ENCODE measurements at places on chromosomes 16 and 17.

DNA sequence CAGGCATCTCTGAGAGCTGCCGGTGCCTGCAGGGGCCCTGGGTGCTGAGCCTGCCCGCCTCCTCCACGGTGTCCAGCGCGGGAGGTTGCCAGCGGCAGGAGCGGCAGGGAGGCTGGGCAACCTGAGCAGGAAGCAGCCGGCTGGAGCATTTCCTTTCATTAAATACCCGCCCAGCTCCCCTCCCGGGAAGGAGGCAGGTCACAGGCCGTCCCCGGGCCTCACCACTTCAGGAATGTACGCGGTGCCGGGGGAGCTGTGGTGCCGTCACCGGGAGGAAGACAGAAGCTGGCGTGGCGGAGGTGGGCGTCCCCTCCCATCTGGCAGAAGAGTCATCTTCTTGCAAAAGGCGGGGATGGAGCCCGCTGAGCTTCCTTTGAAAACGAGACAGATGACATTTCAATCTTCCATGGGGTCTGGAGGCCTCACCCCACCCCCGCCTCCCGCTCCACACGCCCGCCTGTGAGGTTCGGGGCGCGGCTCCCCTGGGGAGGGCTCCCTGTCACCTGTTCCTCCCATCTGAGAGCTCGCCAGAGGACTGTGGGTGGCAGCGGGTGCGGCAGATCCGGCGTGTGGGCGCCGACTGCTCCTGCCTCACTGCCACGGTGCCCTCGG, 16.0 kb downstream of the SOX8 start:
- H3K27me3 ChIP-seq = peaks cover 3% of the 10 kb centered on the region
- no peaks in the 10 kb centered on the region for H3K36me3 ChIP-seq
- H3K27ac ChIP-seq = no peak overlapping the region
- H3K4me1 ChIP-seq = no peaks in the 10 kb centered on the region
- DNase-seq = peak; percentile 16
- no peak overlapping the region for H3K4me3 ChIP-seq

DNA sequence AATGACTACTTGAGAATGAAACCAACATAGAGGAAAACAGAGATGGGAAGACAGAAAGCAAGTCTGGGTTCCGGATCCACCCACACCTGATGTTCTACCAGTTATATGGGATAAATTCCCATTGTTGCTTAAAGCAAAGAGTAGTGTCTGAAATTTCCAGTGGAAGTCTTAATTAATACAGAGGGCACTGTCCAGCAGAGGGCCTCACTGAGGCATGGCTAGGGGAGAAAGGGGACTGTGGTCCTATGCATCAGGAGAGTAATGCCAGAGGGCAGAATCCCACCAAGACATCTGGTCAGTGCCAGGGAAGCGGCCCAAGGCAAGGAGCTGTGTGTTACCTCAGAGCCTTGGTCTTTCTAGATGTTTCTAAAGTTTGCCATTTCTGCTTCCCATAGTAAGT, 7.5 kb upstream of the UMOD start:
- H3K4me1 ChIP-seq = no peaks in the 10 kb centered on the region
- peaks cover 5% of the 10 kb centered on the region for H3K27me3 ChIP-seq
- no peaks in the 10 kb centered on the region for H3K36me3 ChIP-seq
- DNase-seq = peak; percentile 18
- H3K27ac ChIP-seq = no peak overlapping the region

GRCh38 chr17:41428591-41429291, 4.4 kb upstream of the KRT37 start:
- no peaks in the 10 kb centered on the region for H3K4me1 ChIP-seq
- DNase-seq = no peak
- H3K36me3 ChIP-seq = no peaks in the 10 kb centered on the region
- no peak overlapping the region for H3K27ac ChIP-seq
- H3K27me3 ChIP-seq = peaks cover 8% of the 10 kb centered on the region

DNA sequence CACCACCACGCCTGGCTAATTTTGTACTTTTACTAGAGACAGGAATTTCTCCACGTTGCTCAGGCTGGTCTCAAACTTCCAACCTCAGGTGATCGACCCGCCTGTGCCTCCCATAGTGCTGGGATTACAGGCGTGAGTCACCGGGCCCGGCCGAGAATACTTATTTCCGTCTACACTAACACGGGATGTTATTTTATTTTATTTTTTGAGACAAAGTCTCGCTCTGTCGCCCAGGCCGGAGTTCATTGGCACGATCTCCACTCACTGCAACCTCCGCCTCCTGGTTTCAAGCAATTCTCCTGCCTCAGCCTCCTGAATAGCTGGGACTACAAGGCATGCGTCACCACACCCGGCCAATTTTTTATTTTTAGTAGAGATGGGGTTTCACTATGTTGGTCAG, 9.5 kb upstream of the PDXDC1 start:
- no peaks in the 10 kb centered on the region for H3K27me3 ChIP-seq
- H3K4me3 ChIP-seq = no peak overlapping the region
- no peaks in the 10 kb centered on the region for H3K4me1 ChIP-seq
- no peak for DNase-seq
- H3K36me3 ChIP-seq = no peaks in the 10 kb centered on the region
- no peak overlapping the region for H3K27ac ChIP-seq

GRCh38 chr17:48478224-48479013, 48.4 kb upstream of the SKAP1 start:
- H3K36me3 ChIP-seq = no peaks in the 10 kb centered on the region
- H3K4me3 ChIP-seq = no peak overlapping the region
- H3K27ac ChIP-seq = no peak overlapping the region
- H3K27me3 ChIP-seq = no peaks in the 10 kb centered on the region
- H3K4me1 ChIP-seq = peaks cover 3% of the 10 kb centered on the region

DNA sequence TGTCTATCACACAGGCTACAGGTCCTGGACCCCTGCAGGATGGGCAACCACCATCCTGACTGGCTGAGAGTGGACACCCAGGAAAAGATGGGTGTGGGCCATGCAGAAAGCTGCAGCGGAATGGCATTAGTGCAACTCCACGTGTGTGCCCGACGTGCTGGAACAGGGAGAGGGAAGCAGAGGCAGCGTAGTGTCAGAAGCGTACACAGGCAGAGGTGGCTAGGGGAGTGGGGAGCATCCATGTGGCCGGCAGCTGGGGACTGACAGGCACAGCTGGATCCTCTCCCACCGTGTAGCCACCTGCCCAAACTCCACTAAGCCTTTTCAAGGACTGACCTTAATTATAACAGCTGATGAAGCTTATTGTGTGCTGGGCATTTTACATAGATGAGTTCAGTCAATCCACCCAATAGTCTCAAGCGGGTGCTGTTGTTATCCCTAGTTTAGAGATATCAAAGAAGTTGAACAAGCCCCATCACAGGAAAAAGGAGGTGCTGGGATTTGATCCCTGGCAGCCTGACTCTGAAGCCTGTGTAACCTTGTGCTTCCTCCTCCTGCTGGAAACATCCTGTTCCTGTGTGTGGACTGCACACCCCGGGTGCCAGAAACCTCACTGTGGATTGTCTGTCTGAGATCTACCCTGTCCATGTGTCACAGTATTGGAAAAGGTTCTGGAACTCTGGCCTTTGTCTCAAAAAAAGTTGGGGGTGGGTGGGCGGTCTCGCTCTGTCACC, 114.0 kb downstream of the PRKCA start:
- no peaks in the 10 kb centered on the region for H3K27me3 ChIP-seq
- no peaks in the 10 kb centered on the region for H3K36me3 ChIP-seq
- no peak for DNase-seq

All from small intestine (tissue), 16 donors.